ENCODE measurements at places on chromosomes 3 and 15.

DNA sequence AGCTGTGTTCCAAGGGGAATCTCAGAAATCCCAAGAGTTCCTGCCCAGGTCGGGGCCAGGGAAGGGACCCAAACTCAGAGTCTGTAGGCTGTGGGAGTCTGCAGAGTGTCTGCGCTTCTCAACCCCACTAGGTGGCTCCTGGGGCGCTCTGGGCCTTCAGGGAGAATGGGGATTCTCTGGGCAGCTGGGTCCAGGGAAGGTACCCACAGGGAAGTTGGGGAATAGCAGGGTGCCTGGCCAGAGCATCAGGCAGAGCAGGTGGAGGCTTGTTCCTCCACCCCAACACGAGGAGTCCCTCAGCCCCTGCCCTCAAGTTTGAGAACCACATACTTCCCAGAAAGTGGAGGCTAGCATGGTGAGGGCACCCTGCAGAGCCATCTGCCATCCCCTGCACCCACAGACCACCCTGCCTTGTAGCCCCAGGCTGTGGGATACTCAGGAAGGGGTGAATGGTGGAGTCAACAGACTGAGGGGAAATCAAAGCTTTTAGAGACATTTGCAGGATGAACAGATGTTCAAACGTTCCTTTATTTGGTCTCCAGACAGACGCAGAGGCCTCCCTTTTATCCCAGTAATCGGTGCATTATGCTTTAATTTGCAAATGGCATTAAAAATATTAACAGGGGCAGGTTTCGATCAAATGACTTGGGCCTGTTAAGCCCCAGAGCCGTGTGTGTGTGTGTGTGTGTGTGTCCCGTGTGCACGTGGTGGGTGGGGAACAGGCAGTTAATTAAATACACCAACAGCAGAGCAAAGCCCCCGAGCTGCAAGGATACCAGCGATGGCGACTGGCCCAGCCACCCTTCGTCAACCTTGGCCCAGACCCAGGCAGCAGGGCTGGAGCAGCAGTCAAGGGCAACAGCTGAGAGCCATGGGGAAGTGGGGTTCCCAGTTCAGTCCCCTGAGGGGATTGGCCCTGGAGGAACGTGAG, 57.7 kb downstream of the DNAJB8 start:
- no peak overlapping the region for H3K4me3 ChIP-seq
- H3K4me1 ChIP-seq: peaks cover 15% of the 10 kb centered on the region
- no peak for DNase-seq
- no peaks in the 10 kb centered on the region for H3K27me3 ChIP-seq
- no peak overlapping the region for H3K27ac ChIP-seq
- H3K36me3 ChIP-seq: no peaks in the 10 kb centered on the region

- H3K4me3 ChIP-seq: no peak overlapping the region
- no peaks in the 10 kb centered on the region for H3K36me3 ChIP-seq
Measured at GRCh38 chr15:46088486-46089445, 453.9 kb downstream of the SQOR start.

DNA sequence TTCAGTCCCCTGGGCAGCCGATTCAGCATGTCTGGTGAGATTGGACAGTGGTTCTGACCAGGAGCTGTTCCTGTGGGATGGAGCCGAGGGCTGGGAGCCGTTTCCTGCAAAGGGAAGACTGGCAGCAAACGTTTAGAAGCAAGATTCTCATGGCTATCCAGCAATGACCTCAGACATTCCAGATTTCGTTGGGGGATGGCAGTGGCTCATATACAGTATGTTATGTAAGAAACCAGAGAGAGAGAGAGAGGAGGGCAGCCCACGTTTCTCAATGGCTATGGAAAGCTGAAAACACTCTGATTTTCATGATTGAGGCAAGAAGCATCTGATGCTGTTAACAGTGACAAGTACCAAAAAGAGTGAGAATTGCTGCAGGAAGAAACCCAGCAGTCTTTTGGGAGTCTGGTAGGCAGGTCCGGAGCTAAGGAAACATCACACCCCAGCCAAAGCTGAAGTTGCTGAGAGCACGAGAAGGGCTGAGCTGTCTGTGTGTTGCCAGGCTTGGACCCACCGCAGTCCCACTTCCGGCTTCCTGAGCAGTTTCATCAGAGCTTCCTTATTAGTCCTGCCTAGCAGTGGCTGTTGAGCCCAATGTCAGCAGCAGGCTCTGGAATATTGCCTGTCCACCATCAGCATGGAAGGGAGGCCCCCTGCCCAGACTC, 25.6 kb upstream of the VPS8 start:
- H3K27ac ChIP-seq: no peak overlapping the region
- no peaks in the 10 kb centered on the region for H3K36me3 ChIP-seq
- DNase-seq: no peak
- no peaks in the 10 kb centered on the region for H3K27me3 ChIP-seq
- no peak overlapping the region for H3K4me3 ChIP-seq

DNA sequence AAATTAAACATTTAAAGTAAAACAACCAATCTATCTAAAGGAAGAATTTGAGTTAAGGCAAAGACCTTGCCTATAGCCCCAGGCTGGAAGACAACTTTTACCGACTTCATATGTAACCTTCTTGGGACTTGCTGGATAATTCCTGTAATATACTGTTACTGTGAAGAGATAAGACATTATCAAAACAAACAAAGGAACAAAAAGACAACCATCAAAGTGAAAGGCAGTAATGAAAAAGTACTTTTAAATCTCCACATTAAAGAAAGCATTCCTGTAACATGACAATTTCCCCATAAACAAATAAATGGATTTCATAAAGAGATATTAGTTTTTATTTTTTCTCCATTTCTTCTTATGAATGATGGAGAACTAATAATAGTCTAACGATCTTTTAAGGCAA, 2.4 kb downstream of the CMTM6 start:
- H3K4me3 ChIP-seq: no peak overlapping the region
- H3K27me3 ChIP-seq: no peaks in the 10 kb centered on the region
- no peak for DNase-seq
- peaks cover 2% of the 10 kb centered on the region for H3K4me1 ChIP-seq
- no peak overlapping the region for H3K27ac ChIP-seq

- H3K27ac ChIP-seq: no peak overlapping the region
- no peaks in the 10 kb centered on the region for H3K36me3 ChIP-seq
- no peaks in the 10 kb centered on the region for H3K27me3 ChIP-seq
- H3K4me3 ChIP-seq: no peak overlapping the region
- no peak for DNase-seq
Measured at GRCh38 chr3:28859897-28860296, 421.0 kb upstream of the RBMS3 start.

DNA sequence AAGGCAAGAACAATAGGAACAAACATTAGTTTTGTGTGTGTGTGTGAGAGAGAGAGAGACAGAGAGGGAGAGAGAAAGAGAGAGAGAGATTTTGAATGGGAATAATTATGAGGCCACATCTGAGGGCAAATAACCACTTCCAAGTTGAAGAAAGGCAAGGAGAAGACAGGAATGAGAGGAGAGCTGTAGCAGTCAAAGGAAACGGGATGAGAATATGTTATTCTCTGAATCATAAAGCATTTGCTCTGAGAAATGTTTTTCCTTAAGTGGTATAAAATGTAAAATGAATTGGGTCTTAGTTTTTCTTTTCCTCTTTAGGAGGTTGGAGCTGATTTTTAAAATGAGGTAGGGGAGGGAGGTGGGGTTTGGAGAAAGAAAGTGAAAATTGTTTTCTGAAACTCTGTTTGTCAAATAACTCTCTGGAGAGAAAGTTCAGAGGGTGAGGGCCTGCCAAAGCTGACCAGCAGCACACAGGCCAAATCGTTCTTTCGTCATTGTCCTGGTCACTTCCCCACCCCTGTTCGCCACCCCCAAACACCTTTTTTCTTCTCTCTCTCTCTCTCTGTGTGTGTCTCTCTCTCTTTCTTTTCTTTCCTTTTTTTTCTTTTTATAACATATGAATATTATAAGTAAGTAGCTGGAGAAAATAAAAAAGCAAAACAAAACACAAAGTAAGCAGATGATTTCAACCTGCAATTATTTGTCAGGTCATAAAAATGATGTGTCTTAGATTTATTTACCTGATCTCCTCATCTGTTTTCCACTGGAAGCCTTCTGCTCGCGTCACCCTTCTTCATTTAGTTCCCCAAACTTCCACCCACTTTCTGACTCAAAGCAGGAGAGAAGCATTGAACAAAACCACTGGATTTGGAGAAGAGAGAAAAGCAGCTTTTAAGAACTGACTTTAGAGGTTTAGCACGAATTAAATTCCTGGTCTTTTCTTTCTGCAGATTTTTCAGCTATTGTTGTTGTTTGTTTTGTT, 110.6 kb downstream of the LPP start:
- no peak overlapping the region for H3K4me3 ChIP-seq
- H3K4me1 ChIP-seq: peaks cover 15% of the 10 kb centered on the region
- DNase-seq: no peak
- no peaks in the 10 kb centered on the region for H3K27me3 ChIP-seq
- no peak overlapping the region for H3K27ac ChIP-seq

GRCh38 chr3:111852540-111852939, 6.5 kb upstream of the PHLDB2 start:
- no peak overlapping the region for H3K4me3 ChIP-seq
- H3K27ac ChIP-seq: no peak overlapping the region
- no peaks in the 10 kb centered on the region for H3K36me3 ChIP-seq
- DNase-seq: no peak
- H3K4me1 ChIP-seq: no peaks in the 10 kb centered on the region

GRCh38 chr3:46573701-46574100, 7.6 kb upstream of the LRRC2 start:
- no peak overlapping the region for H3K4me3 ChIP-seq
- no peak for DNase-seq
- H3K36me3 ChIP-seq: no peaks in the 10 kb centered on the region
- no peaks in the 10 kb centered on the region for H3K27me3 ChIP-seq
- H3K4me1 ChIP-seq: peaks cover 17% of the 10 kb centered on the region
- H3K27ac ChIP-seq: peak overlapping the region; percentile 46

DNA sequence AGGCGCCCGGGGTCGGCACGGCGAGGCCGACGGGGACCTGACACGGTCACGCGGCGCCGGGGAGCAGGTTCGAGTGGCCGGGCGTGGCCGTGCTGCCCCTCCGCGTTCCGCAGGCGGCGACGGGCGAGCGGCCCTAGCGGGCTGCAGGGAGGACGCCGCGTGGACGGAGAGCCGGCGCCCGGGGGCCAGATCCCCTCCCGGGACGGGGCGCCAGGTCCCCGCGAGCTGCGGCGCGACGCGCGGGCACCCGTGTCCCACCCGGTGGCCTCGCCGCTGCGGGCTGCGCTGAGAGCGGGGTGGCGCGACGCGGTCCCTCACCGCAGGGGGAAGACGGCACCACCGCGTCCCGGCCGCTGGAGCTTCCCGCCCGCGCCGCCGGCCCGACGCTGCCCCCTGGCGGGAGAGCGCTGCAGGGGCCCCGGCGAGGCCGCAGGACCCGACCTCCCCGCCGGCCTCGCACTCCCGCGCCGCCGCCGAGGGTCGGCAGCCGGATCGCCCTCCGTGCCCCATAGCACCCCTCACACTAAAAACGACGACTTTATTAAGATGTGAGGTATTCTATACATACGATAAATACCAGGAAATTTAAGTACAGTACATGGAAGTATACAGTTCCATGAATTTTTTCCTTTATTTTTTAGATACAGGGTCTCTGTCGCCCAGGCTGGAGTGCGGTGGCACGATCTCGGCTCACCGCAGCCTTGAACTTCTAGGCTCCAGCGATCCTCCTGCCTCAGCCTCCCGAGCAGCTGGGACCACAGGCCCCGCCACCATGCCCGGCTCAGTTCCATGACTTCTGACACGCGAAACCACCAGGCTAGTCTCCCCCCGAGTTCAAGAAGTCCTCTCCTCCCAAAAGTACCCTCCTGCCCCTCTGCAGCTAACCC, 1.3 kb upstream of the PIGZ start:
- H3K27ac ChIP-seq: no peak overlapping the region
- peak overlapping the region; percentile 74 for H3K4me3 ChIP-seq
- H3K27me3 ChIP-seq: peaks cover 65% of the 10 kb centered on the region
- no peak for DNase-seq
- peaks cover 24% of the 10 kb centered on the region for H3K4me1 ChIP-seq
- no peaks in the 10 kb centered on the region for H3K36me3 ChIP-seq

DNA sequence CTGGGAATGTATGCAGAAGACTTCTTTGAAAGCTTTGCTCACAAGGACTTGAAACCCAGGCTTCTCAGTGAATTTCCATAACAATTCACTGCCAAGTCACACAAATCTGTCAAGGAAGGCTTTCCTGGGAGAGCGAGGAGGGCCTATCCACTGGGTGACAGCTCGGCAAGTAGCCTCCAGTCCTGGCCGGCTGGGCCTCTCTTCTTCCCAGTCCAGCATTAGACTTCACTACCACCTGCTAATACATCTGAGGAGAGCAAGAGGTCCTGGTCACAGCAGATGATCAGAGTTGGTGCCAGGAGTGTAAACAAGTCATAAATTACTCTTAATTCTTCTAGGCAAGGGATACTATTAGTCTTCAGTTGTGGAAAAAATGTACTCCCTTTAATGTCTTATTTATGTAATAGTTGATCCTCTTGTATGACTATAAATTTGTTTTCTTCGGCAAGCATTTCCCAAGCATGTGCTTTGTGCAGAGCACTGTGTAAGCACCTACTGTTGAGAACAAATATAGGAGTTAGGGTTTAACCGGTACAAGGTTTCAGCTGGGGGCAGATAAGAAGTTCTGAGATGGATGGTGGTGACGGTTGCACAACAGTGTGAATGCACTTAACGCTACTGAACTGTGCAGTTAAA, 162.9 kb downstream of the VGLL4 start:
- no peaks in the 10 kb centered on the region for H3K36me3 ChIP-seq
- H3K27me3 ChIP-seq: no peaks in the 10 kb centered on the region
- H3K4me1 ChIP-seq: peaks cover 11% of the 10 kb centered on the region
- no peak overlapping the region for H3K27ac ChIP-seq
- H3K4me3 ChIP-seq: no peak overlapping the region

DNA sequence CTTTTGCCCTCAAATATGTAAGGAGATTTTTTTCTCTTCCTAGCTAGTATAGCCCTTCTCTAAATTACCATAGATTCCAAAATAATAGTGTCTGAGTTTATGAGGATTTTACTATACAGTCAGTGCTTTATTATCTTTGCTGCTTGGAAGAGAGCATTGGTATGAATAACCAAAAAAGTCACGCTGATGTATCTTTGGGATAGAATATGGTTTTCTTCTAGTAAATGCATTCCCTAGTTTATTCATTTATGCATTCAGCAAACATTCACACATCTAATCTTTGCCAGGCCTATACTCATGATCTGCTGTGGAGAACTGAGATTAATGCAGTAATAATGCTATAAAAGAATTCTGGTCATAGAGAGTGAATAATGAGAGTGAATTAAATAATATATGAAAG, 225.3 kb upstream of the GOLGA6L4 start:
- DNase-seq: no peak
- H3K4me1 ChIP-seq: no peaks in the 10 kb centered on the region
- H3K4me3 ChIP-seq: no peak overlapping the region
- no peaks in the 10 kb centered on the region for H3K27me3 ChIP-seq

GRCh38 chr3:142210608-142211007, 14.8 kb downstream of the GK5 start:
- no peak overlapping the region for H3K4me3 ChIP-seq
- DNase-seq: no peak
- no peak overlapping the region for H3K27ac ChIP-seq
- H3K4me1 ChIP-seq: no peaks in the 10 kb centered on the region

GRCh38 chr3:171460725-171461524, 720 bp upstream of the TNIK start:
- H3K27me3 ChIP-seq: no peaks in the 10 kb centered on the region
- H3K4me3 ChIP-seq: peak overlapping the region; percentile 85
- DNase-seq: peak; percentile 75

- H3K36me3 ChIP-seq: no peaks in the 10 kb centered on the region
- H3K4me1 ChIP-seq: no peaks in the 10 kb centered on the region
- DNase-seq: peak; percentile 79
Measured at GRCh38 chr3:5304789-5305683, 117.5 kb downstream of the EDEM1 start.

Data from H1 (cell line).